Peyer's patch (tissue), 4 donors: ENCODE measurements at places on chromosomes 2 and 18.

- no peaks in the 10 kb centered on the region for H3K27me3 ChIP-seq
- H3K27ac ChIP-seq = no peak overlapping the region
- no peaks in the 10 kb centered on the region for H3K36me3 ChIP-seq
- H3K4me3 ChIP-seq = no peak overlapping the region
- peak; percentile 4 for DNase-seq
Observed at GRCh38 chr2:84838434-84839145, 42.3 kb downstream of the TRABD2A start.

- no peak overlapping the region for H3K4me3 ChIP-seq
- no peaks in the 10 kb centered on the region for H3K36me3 ChIP-seq
- no peak for DNase-seq
- no peak overlapping the region for H3K27ac ChIP-seq
- H3K4me1 ChIP-seq = no peaks in the 10 kb centered on the region
- H3K27me3 ChIP-seq = no peaks in the 10 kb centered on the region
Observed at GRCh38 chr18:59835605-59836379, 64.0 kb upstream of the PMAIP1 start.

GRCh38 chr2:84579661-84580060 lies 63.4 kb downstream of the DNAH6 start:
- no peak overlapping the region for H3K27ac ChIP-seq
- DNase-seq = no peak
- H3K27me3 ChIP-seq = no peaks in the 10 kb centered on the region
- no peaks in the 10 kb centered on the region for H3K36me3 ChIP-seq
- H3K4me1 ChIP-seq = no peaks in the 10 kb centered on the region

- H3K36me3 ChIP-seq = no peaks in the 10 kb centered on the region
- H3K27me3 ChIP-seq = no peaks in the 10 kb centered on the region
- H3K27ac ChIP-seq = no peak overlapping the region
- no peak overlapping the region for H3K4me3 ChIP-seq
Observed at GRCh38 chr2:207792244-207792785, 22.6 kb upstream of the FZD5 start.

GRCh38 chr2:30776831-30777635 lies 30.2 kb downstream of the CAPN13 start:
- peak overlapping the region; percentile 60 for H3K27ac ChIP-seq
- H3K36me3 ChIP-seq = no peaks in the 10 kb centered on the region
- no peaks in the 10 kb centered on the region for H3K4me1 ChIP-seq
- no peaks in the 10 kb centered on the region for H3K27me3 ChIP-seq
- peak; percentile 86 for DNase-seq

GRCh38 chr2:65731476-65731875 lies 299.1 kb upstream of the SPRED2 start:
- no peaks in the 10 kb centered on the region for H3K4me1 ChIP-seq
- no peak overlapping the region for H3K4me3 ChIP-seq
- H3K27me3 ChIP-seq = no peaks in the 10 kb centered on the region
- H3K36me3 ChIP-seq = no peaks in the 10 kb centered on the region

GRCh38 chr2:237752761-237753165 lies 45.8 kb upstream of the RBM44 start:
- H3K4me3 ChIP-seq = no peak overlapping the region
- DNase-seq = no peak

DNA sequence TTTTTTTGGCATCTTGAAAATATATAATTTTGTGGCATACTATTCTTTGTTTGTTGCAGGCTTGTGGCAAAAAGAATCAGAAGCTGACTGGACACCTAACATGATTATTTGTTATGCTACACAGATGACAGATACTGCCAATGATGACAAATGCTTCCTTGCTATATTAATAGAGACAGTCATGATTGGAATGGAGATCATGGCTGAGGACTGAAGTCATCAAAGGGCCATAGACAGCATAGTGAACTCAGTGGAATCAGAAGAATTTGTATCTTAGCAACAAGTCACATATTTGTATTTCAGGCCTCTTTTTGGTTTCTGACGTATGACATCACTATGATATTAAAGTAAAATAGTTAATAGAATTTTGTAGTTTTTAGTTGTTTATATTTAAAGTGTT lies 1003.8 kb upstream of the DDX18 start:
- H3K4me3 ChIP-seq = no peak overlapping the region
- H3K27ac ChIP-seq = no peak overlapping the region
- H3K4me1 ChIP-seq = no peaks in the 10 kb centered on the region

- H3K27ac ChIP-seq = peak overlapping the region; percentile 39
- no peak overlapping the region for H3K4me3 ChIP-seq
- no peak for DNase-seq
- H3K4me1 ChIP-seq = no peaks in the 10 kb centered on the region
- H3K36me3 ChIP-seq = no peaks in the 10 kb centered on the region
Observed at GRCh38 chr2:98805412-98806171, 74.7 kb upstream of the MGAT4A start.

DNA sequence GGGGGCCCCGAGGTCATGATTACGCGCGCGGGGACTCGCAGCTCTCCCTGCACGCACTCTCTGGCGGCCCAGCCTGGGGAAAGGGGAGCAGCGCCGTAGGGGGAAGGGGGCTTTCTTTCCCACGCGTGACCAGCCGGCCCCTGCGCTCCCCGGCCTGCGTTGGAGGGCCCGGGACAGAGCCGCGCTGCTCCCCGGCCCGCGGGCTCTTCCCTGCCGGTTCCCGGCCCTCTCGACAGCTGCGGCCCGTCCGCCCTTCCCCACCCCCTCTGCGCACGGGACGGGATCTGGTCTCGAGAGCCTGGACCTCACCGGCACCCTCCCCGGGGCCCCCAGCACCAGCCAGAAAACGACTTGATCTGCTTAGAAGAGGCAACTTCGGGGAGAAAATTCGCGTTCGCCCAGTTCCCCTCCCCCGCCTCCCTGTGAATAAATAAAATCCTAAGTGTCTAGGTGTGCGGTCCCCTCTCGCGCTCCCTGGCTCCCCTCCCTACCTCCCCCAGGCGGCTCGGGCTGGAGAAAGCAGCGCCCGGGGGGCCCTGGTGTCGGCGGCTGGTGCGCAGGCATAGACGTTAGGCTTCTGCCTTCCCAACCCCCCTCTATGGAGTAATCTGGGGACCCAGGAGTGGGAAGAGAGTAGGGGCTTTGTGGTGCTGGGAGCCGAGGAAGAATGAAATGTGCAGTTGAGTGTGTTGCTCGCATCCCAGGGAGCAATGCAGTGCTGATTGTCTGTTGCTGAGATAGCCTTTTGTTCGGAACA lies 803 bp upstream of the FIGN start:
- H3K4me1 ChIP-seq = no peaks in the 10 kb centered on the region
- H3K27me3 ChIP-seq = no peaks in the 10 kb centered on the region
- no peak for DNase-seq
- no peaks in the 10 kb centered on the region for H3K36me3 ChIP-seq

DNA sequence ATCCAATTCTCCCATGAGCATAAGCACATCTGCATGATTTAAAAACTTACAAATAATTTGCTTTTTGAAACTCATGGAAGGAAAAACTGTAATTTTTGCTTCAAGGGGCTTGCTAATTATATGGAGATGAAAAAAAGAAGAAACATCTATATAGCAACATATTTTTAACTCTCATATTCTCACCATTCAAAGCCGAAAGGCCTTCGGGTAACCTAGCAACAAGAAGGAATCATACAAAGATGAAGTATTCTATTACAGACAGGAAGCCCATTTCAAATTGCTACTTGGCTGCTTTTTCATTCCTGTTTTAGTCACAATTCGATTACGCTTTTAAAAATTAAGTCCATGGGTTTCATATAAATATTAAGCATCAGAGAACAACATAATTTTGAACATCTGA lies 39.2 kb upstream of the RNU4ATAC start:
- no peaks in the 10 kb centered on the region for H3K4me1 ChIP-seq
- H3K27me3 ChIP-seq = no peaks in the 10 kb centered on the region
- H3K36me3 ChIP-seq = no peaks in the 10 kb centered on the region
- no peak overlapping the region for H3K27ac ChIP-seq
- no peak overlapping the region for H3K4me3 ChIP-seq

DNA sequence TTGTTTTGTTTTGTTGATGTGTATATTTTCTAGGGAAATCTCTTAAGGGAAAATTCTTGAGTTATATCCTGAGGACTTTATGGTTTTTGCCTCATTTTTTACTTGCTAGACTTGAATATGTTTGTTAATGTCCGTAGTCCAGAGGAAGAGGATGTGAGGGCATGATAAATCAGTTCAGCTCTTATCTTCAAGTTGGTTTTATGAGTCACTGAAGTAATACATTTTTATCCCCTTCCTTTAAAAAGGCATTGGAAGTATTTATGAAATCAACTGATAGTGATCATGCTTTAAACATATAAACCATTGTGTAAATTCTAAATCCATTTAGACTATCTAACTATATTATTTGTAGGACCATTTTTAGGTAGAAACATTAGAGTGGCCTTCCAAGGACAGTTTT lies 43.9 kb upstream of the CYBRD1 start:
- H3K27ac ChIP-seq = no peak overlapping the region
- H3K36me3 ChIP-seq = peaks cover 16% of the 10 kb centered on the region
- no peaks in the 10 kb centered on the region for H3K27me3 ChIP-seq
- no peak overlapping the region for H3K4me3 ChIP-seq
- H3K4me1 ChIP-seq = no peaks in the 10 kb centered on the region

DNA sequence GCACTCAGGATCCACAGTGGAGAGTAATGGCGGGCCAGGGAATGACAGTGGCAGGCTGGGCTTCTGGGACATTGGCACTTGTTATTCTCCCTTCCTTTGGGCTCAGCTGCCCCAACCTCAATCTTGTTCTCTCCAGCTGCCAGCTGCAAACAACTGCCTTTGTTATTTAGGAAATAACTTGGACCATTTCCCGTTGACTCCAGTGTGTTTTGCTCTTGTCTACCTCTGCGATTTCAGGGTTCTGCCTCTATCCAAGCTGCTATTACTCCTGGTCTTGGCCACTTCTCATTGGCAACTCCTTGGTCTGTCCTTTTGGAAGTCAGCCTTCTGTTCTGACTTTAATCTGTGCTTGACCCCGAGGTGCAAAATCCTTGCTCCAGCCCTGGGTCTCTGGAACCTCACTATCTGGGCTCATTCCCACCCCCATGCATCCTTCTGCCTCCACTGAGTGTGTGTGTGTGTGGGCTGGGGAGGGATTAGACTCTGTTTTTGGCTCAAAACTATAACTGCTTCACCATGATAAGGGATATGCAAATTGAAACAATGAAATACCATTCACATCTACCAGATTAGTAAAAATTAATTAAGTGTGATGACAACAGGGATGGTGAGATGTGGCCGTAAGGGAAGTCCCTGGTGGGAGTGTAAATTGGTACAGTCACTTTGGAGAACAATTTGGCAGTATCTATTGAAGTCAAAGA lies 134.1 kb upstream of the CXCR4 start:
- DNase-seq = no peak
- no peaks in the 10 kb centered on the region for H3K4me1 ChIP-seq
- H3K27me3 ChIP-seq = no peaks in the 10 kb centered on the region
- H3K27ac ChIP-seq = no peak overlapping the region
- H3K4me3 ChIP-seq = no peak overlapping the region

DNA sequence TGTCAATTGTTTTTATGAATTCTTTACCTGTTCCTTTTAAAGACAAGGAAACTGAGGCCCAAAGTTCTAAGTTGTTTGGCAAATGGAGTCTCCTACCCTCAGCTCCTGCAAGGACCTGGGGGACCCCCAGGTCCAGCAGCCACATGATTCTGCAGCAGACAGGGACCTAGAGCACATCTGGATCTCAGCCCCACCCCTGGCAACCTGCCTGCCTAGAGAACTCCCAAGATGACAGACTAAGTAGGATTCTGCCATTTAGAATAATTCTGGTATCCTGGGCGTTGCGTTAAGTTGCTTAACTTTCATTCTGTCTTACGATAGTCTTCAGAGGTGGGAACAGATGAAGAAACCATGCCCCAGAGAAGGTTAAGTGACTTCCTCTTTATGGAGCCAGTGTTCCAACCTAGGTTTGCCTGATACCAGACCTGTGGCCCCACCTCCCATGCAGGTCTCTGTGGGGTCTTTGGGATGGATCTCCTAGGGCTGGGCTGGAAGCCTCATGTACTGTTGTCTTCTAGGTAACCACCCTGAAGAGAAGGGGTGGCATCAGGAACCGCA lies 5.6 kb upstream of the CENPA start:
- no peak overlapping the region for H3K27ac ChIP-seq
- H3K4me1 ChIP-seq = no peaks in the 10 kb centered on the region
- no peaks in the 10 kb centered on the region for H3K36me3 ChIP-seq
- no peaks in the 10 kb centered on the region for H3K27me3 ChIP-seq
- H3K4me3 ChIP-seq = no peak overlapping the region

- no peak overlapping the region for H3K4me3 ChIP-seq
- no peak overlapping the region for H3K27ac ChIP-seq
- DNase-seq = no peak
- H3K36me3 ChIP-seq = no peaks in the 10 kb centered on the region
- no peaks in the 10 kb centered on the region for H3K4me1 ChIP-seq
- H3K27me3 ChIP-seq = no peaks in the 10 kb centered on the region
Observed at GRCh38 chr18:49742316-49743116, 70.8 kb downstream of the ACAA2 start.

DNA sequence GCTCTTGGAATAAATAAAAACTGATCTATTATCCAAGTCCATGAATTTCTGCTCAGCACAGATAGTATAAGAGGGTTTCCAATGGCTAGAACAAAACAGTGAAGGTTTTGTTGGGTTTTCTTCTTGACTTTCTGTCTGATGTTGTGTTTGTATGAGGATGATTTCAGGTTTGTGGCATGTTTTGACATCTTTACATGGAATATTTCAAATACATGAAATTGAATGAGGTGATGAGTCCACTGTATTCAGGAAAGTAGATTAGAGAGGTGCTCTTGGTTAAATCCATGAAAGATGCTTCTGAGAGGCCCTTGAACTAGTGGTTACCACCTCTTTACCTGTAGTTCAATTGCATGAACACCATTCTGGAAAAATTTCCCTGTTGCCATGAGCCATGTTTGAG lies 84.3 kb downstream of the RAPGEF4 start:
- H3K27ac ChIP-seq = no peak overlapping the region
- no peaks in the 10 kb centered on the region for H3K27me3 ChIP-seq
- H3K36me3 ChIP-seq = no peaks in the 10 kb centered on the region

DNA sequence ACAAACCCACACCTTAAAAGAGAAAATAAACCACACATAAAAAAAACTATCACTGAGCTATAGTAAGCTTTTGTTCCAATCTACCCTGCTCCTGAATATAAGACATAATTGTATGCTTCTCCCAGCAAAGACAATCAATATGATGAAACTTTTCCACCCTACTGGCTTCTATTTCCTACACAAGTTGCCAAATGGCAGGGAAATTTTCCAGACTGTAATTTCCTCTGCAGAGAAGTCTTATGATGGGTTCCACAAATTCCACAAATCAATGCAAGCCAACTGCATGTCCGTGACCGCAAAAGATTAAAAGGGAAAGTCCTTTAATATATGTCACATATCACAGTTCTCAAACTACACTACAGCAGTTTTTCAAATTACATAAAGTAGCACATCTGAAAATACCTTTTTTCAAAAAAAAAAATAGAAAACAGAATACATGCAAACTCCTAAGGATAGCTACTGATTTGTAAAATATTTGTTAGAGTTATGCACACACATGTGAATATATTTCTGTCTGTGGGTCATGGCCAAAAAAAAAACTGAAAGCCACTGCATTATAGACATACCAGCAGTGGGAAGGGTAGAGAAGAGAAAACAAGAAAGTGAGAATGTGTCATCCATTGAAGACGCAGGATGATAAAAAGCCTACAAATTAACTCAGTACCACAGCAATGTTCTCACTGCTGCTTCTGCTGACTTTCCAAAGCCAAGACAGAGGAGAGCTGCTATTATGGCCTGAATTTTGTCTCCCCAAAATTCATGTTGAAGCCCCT lies 61.4 kb downstream of the RPL31 start:
- H3K4me3 ChIP-seq = no peak overlapping the region
- no peaks in the 10 kb centered on the region for H3K27me3 ChIP-seq
- no peaks in the 10 kb centered on the region for H3K4me1 ChIP-seq
- H3K27ac ChIP-seq = no peak overlapping the region
- H3K36me3 ChIP-seq = no peaks in the 10 kb centered on the region
- no peak for DNase-seq

GRCh38 chr2:46990231-46990588 lies 74.6 kb upstream of the MCFD2 start:
- H3K4me3 ChIP-seq = no peak overlapping the region
- H3K4me1 ChIP-seq = peaks cover 36% of the 10 kb centered on the region
- no peak overlapping the region for H3K27ac ChIP-seq
